HT1080 (cell line): ENCODE measurements at places on chromosomes 16 and 17. TPM values are rescaled to one million over a fixed set of nuclear protein-coding genes. Genes with fewer than 3 reads are reported as not detected.

The PRAC2 gene
- not detected in 2 replicates for total RNA-seq

The DERL2 gene
- 47.4 and 64.4 TPM in 2 replicates for total RNA-seq

- no peak for DNase-seq
These were observed 4.3 kb downstream of the EVPLL start for GRCh38 chr17:18381953-18382245.

DNA sequence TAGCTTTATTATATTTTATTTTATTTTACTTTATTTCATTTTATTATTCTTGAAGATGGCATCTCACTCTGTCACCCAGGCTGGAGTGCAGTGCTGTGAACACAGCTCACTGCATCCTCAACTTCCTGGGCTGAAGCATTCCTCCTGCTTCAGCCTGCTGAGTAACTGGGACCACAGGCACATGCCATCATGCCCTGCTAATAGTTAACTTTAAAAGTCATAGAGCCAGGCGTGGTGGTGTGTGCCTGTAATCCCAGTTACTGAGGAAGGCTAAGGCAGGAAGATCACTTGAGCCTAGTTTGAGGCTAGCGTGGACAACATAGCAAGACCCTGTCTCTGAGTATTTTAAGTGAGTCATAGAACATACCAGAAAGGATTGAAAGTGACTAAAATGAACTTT, 38.7 kb downstream of the ESRP2 start:
- peak; percentile 30 for DNase-seq

- DNase-seq = peak; percentile 91
These were observed 3.3 kb upstream of the FBXL20 start for GRCh38 chr17:39404542-39405378.

DNA sequence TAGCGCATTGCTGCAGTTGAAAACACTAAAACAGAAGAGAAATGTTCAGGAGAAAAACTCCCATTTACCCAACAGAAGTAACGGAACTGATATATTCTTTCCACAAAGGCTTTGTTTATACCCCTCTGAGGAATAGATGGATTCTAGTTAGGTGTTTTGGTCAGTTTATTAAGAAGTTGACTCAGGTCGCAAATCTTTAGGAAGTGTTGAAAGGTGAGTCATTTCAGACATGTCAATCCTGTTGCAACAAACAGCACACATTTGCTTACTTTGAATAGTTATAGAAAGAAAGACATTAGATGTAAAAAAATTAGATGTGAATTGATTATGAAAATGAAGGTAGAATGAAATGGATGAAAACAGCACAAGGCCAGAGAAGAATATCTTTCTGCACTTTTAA, 941.0 kb downstream of the KCNJ2 start:
- peak; percentile 6 for DNase-seq

DNA sequence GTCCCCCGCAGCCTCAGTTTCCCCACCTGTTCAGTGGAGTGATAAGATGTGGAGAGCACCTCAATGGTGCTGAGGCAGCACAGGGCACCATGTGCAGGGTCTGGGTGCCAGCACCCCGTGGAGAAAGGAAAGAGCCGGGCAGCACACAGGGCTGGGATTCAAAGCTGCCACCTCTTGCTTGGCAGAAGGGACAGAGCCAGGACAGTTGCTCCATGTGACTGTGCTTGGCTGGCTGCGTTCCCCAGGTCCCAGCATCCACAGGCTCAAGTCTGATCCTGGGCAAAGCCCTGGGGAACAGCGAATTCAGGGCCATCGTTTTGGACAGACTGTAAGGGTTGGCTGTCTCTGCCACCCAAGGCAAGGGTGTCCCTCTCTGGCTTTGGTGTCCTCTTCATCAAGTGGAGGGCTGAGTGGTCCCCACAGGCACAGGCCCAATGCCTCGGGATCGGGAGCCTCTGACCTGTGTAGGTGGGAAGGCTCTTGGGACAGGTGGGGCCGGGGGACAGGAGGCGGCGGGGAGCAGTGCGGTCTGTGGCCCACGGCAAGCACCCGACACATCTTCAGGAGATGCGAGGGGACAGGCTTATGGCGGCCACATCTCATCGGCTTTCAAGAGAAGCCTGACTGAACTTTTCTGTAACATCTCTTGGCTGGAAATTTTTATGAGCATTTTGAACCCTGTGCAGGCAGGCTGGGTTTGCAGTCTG, 8.5 kb downstream of the ZNF469 start:
- no peak for DNase-seq

DNA sequence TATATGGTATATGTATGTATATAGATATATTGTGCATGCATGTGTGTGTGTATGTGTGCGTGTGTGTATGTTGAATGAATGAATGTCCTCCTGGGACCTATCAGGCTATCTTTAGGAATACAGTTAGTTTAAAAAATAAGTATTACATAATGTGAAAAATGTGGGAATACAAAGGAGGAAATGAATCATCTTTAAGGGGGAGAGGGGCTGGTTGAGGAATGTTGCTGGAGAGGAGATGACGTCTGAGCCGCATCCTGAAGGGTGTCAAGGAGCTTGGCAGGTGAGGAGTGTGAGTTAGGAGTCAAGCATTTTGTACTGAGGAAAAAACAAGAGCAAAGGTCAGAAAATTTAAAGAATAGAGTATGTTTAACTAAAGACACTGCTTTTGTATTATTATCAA, 62.4 kb upstream of the NLK start:
- DNase-seq = peak; percentile 98

- DNase-seq = no peak
These were observed 37.4 kb downstream of the RNF213 start for GRCh38 chr17:80297996-80298560.

- no peak for DNase-seq
These were observed 14.4 kb downstream of the B9D1 start for GRCh38 chr17:19348081-19348650.

GRCh38 chr17:47694581-47695428, 844 bp downstream of the TBKBP1 start:
- no peak for DNase-seq

- DNase-seq = no peak
These were observed 12.8 kb downstream of the TBC1D26 start for GRCh38 chr17:15744885-15745284.

DNA sequence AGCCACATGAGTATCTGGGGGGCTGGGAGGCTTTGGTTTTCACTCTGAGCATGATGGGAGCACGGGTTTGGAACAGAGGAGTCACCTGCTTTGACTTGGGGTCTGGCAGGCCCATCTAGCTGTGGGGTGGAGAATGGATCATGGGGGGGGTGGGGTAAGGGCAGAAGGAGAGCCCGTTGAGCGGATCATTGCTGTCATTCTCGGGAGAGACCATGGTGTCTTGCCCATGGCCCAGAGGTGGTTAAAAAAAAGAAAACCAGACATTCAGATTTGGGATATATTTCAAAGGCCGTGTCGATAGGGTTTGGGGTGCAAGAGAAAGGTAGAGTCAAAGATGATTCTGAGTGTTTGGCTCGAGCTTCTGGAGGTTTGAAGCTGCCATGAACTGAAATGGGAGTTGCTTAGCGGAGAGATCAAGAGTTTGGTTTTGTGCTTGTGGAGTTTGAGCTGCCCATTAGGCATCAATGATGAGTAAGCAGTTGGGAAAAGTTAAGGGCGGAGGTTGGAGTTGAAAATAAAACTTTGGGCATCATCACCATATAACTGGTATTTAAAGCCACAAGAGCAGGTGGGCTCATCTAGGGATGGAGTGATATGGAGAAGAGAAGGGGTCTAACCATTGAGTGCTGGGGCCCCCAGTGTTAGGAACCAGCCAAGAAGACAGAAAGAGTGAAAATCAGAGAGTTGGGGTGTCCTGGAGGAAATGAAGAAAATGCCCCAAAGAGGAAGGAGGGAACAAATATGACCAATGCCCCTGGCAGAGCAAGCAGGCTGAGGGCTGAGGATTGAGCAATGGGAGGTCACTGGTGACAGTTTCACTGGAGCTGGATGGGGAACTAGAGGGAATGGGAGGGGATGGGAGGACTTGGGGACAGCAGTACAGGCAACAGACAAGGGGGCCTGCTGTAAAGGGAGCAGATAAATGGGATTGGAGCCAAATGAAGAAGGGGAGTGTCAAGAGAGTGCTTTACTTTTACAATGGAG, 1.9 kb downstream of the NOD2 start:
- no peak for DNase-seq

The ARL4D gene
- 5.7 and 8.9 TPM in 2 replicates for total RNA-seq

The CASKIN1 gene
- 0.10 and 1.2 TPM in 2 replicates for total RNA-seq

The SPATA20 gene
- total RNA-seq = 51.3 and 51.6 TPM in 2 replicates

The FSCN2 gene
- total RNA-seq = 0.37 and 0.40 TPM in 2 replicates

The IRF8 gene
- total RNA-seq = 0.23 TPM in 1 of 2 replicates, not detected in the other

DNA sequence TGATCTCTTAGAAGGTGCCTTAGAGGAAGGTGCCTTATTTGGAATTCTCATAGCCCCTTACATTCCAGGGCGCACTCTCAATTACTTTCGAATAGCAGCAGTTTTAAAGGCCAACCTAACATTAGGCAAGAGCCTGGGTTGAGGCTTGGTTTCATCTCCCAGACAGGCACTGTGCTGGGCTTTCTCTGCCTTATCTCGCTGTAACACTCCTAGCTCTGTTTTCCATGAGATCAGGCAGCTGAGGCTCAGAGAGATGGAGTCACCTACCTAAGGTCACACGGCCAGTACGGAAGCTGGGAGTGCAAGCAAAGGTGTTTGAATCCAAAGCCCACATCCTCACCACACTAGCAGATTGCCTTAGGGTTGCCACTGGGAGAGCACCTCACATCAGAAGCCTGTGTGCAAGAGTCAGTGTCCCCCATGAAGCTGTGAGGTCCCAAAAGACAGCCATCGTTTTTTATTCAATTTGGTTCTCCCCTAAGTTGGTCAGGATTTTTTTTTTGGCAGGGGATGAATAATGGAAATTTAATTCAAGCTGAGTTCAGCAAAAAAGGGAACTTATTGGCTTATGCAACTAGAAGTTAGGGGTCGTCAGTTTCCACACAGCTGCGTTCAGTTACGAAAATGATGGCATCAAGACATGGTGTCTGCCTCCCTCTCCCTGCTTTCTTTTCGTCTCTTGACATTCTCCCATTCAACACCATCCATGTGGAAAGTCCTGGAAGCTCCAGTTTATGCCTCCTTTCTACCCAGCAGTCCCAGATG, 206.4 kb downstream of the KATNIP start:
- no peak for DNase-seq

GRCh38 chr17:10036511-10037061, 131.5 kb upstream of the RCVRN start:
- peak; percentile 21 for DNase-seq

DNA sequence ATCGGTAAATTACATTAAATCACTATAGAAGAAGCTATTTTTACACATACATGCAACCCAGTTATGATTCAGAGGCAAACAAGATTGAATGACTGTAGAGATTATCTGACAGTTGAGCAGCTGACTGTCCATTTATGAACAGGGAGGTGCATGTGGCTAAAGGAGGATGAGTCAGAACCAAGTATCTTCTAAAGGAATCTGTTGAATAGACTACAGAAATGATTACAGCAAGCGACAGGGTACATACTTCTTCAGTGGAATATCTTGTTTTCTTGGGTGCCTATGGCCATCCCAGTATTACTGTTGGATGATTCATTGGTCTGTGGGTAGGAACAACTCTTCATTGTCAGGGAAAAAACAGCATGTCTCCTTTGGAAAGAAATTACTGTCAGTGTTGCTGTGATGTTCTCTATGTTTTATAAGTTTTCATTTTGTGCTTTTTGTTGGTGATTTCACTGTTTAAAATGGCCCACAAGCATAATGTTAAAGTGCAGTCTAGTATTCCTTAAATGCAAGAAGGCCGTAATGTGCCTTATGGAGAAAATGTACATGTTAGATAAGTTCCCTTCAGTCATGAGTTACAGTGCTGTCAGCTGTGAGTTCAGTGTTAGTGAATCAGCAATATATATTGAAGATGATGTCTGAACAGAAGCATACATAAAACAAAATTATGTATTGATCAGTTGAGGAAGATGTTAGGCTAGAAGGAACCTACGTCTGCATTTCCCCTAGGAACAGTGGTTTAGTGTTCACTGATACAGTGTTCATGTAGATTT, 27.0 kb downstream of the CBFB start:
- DNase-seq = peak; percentile 98

The SLC16A5 gene
- not detected in 2 replicates for total RNA-seq

DNA sequence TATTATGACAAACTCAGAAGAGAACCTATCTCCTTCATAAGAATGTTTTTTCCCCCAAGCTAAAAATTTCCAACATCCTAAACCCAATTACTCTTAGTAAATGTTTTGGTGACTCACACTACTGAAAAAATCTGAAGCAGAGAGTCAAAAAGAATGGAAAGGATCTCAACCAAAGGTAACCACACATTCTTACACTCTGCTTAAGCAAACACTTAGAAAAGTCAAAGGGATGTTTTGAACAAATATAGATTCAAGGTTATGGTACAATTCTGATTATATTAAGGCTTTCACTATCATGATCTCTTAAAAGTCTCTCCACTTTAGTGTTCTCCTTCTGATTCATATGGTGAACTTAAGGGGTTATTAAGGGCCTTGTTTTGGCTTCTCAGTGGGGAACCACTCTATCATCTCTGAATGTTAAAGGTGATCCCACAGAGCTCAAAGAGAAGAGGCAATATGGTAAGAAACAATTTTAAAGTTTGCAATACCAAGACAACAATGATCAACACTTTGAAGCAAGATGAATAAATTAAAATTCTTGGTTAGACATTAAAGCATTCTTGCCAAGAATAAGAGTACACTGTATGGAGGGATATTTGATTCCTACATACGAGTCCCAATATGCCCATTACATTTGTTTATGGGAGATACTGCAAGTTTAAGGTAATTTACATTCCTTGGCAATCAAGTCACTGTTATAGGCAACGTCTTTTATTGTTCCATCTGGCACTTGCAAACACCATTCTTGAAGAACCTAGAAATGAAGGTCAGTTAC, 69.2 kb downstream of the CDC27 start:
- DNase-seq = peak; percentile 43

GRCh38 chr17:81295676-81296381, 722 bp upstream of the SLC38A10 start:
- DNase-seq = peak; percentile 32

The LGALS3BP gene
- total RNA-seq = 375 and 383 TPM in 2 replicates

The SLC35G6 gene
- not detected in 2 replicates for total RNA-seq

The DNAI2 gene
- total RNA-seq = not detected in 2 replicates

DNA sequence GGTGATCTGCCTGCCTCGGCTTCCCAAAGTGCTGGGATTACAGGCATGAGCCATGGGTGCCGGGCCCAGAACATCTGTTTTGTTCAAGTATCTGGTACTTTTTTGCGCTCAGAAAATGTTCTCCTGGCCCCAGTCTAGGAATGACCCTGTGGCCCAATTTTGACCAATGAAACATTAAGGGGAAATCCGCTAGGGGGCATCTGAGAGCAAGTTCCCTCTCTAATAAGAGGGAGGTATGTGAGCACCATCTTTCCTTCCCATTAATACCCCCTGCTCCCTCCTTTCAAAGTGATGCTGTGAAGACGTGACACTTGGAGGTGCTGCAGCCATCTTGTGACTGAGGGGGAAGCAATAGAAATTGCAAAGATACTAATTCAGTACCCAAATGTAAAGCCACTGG, 16.5 kb upstream of the CLEC3A start:
- no peak for DNase-seq
